ENCODE measurements at places on chromosomes 12 and 14.
A peak's percentile ranks its signal among the peaks of the same experiment; 100 is the strongest.

DNA sequence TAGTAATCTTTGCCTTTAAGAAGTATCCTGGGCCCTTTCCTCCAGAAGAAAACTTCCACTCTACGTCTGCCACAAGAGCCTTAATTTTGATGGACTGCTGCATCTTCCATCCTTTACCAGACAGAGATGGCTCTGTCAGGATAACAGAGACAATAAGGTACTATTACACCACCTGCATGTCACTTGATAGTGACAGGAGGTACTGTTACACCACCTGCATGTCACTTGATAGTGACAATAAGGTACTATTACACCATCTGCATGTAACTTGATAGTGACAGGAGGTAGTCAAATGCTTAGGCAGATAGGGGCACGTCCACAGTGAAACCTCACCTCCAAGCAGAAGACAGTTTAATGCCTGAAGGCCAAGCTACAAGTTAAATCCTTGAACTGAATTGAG is 13.9 kb downstream of the OR6C74 start:
- DNase-seq: no peak

DNA sequence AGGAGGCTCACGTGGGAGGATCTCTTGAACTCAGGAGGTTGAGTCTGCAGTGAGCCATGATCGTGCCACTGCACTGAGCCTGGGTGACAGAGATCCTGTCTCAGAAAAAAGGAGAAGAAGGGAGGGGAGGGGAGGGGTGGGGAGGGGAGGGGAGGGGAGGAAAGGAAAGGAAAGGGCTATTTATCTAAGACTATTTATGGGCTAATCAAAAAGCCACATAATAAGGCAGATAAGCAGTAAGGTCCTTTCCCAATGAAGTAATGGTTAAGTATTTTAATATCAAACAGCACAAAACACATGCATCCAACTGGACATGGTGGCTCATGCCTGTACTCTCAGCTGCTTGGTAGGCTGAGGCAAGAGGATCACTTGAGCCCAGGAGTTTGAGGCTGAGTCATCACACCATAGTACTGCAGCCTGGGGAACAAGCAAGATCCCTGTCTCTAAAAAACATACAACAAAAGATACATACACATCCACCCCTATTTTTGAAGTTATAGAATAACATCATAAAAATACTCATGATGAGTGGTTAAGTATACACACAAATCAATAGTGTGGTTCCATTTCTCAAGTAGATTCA is 9.7 kb downstream of the PAWR start:
- no peak for DNase-seq

DNA sequence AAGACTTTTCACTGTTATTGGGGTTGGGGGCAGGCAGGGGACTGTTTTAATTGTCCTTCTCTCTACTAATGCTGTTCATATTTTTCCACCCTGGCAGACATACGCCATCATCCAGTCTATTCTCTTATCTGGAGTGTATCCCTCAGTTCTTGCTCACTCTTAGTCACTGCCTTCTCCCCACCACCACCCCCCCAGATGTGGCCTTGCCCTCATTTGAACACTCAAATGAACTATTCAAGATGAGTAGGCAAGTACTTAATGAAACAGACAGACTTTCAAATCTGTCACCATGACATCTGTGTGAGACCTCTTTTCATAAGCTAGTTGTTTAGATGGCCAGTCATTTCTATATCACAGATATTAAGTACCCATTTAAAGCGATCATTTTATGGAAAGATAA is 10.1 kb downstream of the NUDT4 start:
- DNase-seq: peak; percentile 45

GRCh38 chr12:76568888-76569551 is 9.4 kb upstream of the OSBPL8 start:
- no peak for DNase-seq

DNA sequence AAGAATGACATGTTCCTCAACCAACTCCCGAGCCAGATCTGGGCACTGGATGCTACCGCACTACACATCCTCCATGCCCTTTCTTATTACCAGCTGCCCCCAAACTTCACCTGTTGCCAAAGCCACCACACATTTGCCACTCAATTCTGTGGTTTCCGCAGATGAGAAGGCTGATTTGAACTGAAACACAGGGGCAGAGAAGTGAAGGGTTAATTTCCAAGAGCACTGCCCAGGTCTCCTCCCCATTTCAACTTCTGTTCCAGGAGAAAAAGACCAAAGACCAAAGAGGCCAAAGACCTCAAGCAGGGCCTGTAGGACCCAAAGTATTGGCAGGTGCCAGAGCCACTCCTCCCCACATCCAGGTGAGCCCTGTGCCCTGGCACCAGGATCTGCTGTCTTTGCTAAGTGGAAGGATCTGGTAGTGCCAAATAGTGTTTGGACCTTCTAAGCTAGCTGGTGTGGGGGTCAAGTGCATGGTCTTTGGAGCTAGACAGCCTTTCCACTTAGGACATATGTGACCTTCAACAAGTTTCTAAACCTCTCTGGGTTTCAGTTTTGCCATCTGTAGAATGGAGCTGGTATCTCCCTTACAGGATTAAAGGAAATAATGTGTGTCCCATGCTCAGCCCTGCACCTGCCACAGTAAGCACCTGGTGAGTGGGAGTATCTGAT is 8.0 kb downstream of the DHRS1 start:
- DNase-seq: no peak

- no peak for DNase-seq
These were observed 50.2 kb downstream of the ZFYVE26 start for GRCh38 chr14:67766035-67766680.

- DNase-seq: no peak
These were observed 10.6 kb upstream of the PLEKHD1 start for GRCh38 chr14:69473946-69474345.

DNA sequence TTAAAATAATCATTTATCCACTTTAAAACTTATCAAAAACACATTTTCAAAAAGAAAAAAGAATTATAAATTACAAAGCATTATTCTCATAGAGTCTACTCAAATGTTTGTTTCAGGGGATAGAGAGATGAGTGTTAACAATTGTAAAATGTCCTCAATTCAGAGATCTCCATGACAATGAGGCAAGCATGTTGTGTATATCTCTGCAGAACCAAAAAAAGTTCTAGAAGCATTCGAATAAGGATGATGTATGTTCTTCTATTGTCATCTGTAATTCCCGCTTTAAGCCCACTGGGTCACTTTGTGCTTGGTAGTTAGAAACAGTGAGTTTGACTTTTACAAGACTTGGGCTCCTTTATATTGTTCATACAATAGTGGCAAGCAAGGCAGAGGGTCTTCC is 73.6 kb upstream of the CCDC198 start:
- no peak for DNase-seq

- DNase-seq: no peak
These were observed 34.9 kb downstream of the PPHLN1 start for GRCh38 chr12:42360747-42361403.

- DNase-seq: no peak
These were observed 58.2 kb downstream of the CCER1 start for GRCh38 chr12:90896821-90897220.

- DNase-seq: no peak
These were observed 241.5 kb downstream of the SUDS3 start for GRCh38 chr12:118617611-118618450.

GRCh38 chr12:85568395-85569103 is 267.7 kb downstream of the RASSF9 start:
- DNase-seq: no peak

DNA sequence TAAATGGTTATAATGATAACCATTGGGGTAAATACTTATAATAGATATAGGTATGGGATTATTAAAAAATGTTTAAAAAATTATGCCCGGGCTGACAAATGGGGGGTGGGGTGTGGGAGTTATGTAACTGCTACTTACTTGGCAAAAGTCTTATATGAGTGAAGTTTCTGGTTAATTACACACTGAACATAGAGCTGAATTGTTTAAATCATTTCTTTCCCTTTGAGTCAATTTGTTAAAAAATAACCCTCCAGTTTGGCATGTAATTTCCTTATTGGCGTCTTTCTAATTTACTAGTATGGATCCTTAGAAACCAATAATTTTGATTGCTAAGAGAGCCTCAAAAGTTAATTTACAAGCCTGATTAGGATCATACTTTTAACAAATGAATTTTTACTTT is 16.7 kb downstream of the PAH start:
- no peak for DNase-seq

GRCh38 chr14:24060443-24060842 is 8.6 kb downstream of the CARMIL3 start:
- no peak for DNase-seq

- DNase-seq: no peak
These were observed 53.1 kb downstream of the TSPAN11 start for GRCh38 chr12:30979371-30980259.

DNA sequence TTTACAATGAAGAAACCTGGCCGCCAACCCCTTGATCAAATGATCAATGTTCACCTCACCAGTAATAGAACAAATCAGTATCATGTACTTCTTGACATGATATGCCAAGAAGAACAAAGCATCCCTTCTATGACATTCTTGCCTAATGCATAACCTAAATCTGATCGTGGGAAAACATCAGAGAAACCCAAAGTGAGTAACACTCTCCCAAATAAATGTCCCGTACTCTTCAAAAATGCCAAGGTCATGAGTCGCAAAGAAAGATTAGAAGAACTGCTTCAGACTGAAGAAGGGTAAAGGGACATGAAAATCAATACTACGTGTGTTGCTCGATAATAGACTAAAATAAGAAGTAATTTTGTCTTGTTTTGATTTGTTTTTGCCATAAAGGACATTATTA is 11.4 kb upstream of the SLC25A3 start:
- DNase-seq: no peak

DNA sequence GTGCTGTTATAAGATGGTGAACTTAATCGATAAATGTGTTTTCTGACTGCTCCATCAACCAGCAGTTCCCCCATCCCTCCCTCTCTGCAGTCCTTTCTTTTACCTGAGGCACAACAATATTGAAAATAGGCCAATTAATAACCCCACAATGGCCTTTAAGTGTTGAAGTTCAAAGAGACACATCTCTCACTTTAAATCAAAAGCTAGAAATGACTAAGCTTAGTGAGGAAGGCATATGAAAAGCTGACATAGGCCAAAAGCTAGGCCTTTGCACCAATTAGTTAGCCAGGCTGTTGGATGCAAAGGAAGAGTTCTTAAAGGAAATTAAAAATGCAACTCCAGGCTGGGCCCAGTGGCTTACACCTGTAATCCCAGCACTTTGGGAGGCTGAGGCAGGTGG is 43.7 kb downstream of the SAV1 start:
- DNase-seq: no peak

GRCh38 chr12:48109424-48109823 is 3.5 kb upstream of the SENP1 start:
- DNase-seq: no peak

- no peak for DNase-seq
These were observed 24.4 kb downstream of the ADCY6 start for GRCh38 chr12:48764521-48764920.

DNA sequence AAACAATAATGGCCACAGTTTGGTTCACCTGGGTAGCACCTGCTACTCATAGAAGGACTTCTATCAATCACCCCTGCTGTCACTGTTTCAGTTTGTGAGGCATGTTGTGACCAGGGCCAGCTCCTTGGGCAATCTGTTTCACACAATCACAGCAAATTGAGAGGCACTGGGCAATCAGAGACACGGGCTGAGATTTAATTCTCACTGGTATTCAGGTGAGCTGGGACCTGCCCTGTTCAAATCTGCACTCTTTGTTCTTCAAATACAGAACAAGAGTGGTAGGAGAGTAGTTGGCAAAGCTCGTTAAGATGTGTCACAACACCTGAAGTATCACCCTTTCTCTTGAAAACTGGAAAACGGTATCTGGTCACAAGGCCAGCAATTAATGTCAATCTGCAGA is 57.8 kb upstream of the NAP1L1 start:
- no peak for DNase-seq

DNA sequence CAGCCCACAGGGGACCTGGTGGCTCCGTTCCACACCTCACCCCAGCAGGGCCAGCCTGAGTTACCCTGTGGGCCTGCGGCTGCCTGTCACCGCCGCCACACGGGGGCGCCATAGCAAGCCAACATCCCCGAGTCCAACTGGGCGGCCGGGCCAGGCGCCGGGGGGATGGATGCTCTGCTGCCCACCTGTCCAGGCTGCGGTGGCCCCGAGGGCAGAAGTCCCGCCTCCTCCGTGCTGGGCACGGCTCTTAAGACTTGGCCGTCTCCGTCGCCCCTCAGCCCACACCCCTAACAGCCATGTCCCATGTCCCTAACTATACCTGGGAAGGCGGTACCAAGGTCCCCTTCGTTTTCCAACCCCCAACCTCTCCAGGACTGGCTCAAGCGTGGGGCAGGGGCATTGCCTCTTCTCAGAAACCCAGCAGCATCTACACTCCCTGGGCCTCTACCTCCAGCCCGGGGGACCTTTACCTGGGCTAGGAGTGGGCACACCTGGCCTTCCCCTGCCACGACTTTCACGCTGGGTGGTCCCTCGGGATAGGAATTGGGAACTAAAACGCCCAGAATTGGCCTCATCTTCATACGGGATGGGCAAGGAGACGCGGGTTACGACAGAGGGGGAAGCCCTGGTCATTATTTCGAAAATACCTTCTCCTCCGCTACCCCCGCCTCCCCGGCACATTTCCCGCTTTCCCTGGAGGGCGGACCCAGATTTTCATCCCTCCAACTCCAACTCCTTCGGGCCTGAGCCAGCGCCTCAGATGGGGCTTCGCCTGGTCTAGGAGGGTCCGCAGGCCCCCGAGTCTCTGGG is 1.1 kb upstream of the CYP46A1 start:
- peak; percentile 77 for DNase-seq

DNA sequence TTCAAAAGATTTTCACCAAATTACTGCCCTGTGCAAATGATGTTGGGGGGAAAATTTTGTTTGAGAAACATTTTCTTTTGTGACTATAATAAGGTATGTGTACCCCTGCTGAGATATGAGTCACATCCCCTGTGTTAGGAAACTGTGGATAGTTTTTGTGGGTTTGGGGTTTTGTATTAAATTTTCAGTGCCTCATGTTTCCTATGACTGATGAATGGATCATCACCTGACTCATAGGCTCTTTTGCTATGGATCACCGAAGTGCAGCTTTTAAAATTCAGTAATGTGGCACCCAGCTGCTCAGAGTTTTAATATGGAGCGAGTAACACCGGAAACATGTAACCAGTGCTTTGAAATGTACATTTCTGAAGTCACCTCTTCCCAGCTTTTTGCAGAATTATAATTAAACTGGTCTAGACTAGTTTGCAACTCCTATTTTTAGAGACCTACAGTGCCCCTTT is 167.4 kb upstream of the HMGA2 start:
- DNase-seq: peak; percentile 38
